NCI-H748 treated with DMSO at 0.1 percent for 48 hours (cell line): ENCODE measurements at places on chromosomes 16 and 17.

DNA sequence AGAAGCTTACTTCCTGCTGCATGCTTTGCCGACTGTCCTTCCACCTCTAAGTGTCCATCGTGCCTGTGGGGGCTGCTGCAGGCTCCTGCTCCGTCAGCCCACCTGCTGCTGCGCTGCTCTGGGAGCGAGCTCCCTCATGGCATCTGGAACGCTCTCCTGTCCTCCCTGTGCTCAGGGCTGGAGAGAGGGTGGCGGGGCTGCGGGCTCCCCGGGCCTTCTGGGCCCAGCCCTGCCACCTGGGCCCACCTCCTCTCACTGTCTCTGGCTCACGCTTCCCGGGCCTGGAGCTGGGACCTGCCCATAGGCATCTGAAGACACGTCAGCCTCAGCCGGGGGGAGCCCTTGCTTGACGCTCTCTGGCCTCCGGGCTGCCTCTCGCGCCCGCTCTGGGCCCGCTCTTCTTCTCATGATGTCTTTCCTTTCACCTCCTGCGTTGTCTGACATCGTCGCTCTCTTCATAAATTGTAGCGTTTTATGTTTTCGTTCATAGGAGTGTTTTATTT is 27.0 kb downstream of the NME3 start:
- no peak for DNase-seq

- no peak for DNase-seq
These were observed 1292.0 kb downstream of the CDH8 start for GRCh38 chr16:60744198-60744597.

GRCh38 chr17:61627658-61628057 is 36.6 kb upstream of the NACA2 start:
- no peak for DNase-seq

DNA sequence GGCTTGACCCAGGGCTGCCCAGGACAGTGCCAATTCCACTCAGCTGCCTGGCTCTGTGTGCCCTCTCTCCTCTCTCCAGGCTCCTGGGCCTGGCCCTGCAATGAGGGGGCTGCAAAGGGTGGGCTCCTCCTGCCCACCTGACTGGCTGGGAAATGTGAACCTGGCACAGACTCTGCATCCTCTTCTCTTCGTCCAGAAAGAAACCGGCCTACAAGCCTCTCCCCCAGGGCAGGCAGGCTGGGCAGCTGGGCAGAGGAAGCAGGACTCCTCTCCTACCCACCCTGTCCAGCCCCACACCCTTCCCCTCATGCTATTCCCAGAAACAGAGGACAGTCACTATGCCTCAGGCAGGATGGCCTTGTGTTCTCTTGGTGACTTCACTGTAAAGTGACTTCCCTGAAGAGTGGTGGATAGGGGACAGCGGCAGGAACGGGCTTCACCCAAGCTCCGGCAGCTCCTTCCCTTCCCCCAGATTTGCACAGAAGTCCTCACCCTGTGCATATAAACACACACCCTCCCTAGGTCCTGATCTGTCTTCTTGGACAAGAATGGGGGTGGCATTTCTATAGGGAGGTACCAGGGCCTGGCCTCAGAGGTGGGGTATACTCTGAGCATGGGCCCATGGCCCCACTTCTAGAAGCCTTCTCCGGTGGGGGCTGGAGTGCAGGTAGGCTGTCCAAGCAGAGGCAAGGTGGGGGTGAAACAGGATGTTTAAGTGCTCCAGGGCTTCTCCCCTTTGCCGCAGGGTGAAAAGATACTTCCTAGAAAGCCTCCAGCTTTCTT is 4.9 kb upstream of the STAT5A start:
- no peak for DNase-seq

DNA sequence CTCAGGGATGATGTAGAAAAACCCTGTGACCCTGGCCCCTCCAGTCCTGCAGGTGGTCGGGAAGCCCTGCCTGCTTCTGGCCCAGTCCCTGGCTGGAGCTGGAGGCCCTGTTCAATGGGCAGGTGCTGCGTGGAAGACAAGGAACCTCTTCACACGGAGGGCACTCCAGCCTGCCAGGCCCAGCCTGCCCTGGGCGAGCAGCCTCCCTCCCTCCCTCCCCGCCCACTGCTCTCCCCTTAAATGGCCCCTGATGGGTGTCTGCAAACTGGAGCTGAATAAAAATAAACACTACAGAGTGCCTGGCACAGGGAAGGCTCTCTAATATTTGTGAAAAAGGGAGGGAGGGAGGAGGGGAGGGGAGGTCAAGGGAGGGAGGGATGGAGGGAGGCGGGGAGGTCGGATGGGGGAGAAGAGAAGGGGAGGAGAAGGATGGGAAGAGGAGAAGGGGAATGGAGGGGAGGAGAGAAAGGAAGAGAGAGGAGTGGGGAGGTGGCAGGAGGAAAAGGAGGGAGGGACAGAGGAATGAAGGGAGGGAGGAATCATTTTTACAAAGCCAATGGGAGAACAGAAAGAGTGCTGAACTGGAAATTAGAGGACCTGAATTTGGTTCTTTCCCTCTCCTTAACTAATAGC is 222.8 kb upstream of the TNRC6C start:
- peak; percentile 57 for DNase-seq

- DNase-seq: no peak
These were observed 3.5 kb upstream of the RPL13 start for GRCh38 chr16:89556750-89557689.
